Activated T-helper 1 cell treated with anti-CD3 and anti-CD28 coated beads, Interleukin-2, amount 50 U/mL, for 16 hours (primary cell): ENCODE measurements at places on chromosomes 2 and 18.

- no peak for DNase-seq
Observed at GRCh38 chr2:31476511-31477180, 62.1 kb upstream of the XDH start.

GRCh38 chr2:65501074-65501473 lies 68.7 kb upstream of the SPRED2 start:
- DNase-seq: no peak

- DNase-seq: no peak
Observed at GRCh38 chr18:40006634-40007033, 1948.4 kb upstream of the PIK3C3 start.

- DNase-seq: no peak
Observed at GRCh38 chr2:29819570-29819969, 101.8 kb downstream of the ALK start.

DNA sequence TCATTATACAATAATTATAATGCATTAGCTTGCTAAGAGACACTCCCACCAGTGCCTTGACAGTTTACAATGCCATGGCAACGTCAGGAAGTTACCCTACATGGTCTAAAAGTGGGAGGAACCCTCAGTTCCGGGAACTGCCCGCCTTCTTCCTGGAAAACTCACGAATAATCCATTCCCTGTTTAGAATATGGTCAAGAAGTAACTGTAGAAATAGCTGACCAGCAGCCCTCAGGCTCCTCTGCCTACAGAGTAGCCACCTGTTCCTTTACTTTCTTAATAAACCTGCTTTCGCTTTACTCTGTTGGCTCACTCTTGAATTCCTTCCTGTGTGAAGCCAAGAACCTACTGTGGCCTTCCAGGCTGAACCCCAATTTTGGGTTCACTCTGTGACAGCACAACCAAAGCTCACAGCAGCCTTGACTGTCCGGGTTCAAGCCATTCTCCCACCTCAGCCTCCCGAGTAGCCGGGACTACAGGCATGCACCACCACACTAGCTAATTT lies 20.0 kb upstream of the PTPN2 start:
- no peak for DNase-seq

DNA sequence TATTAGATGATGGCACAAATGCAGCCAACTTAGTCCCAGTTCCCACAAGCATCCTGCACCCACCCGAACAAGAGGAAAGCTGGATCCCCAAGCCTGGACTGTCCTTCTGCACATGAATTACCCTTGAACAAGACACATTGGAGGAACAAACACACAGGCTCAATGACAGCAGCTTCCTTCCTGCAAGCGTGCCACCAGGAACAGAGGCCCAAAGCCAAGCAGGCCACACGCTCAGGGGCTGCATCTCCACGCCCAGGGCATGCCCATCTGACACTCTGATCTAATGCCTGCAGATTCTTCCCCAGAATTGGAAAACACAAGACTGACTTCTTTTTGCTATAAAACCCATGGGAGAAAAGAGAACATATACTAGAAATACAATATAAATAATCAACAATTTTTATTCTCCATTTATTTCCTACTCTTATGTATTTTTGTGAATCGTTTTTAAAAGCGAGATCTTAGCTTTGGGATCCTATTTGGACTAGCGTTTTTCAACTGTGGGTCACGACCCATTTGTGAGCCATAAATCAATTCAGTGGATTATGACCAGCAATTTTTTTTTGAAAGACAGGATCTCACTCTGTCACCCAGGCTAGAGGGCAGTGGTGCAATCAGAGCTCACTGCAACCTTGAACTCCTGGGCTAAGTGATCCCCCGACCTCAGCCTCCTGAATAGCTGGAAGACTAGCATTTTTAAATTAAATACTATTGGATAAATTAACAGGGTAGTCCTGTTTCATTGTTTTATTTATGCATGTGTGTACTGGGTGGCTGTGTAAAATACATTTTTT lies 34.4 kb downstream of the PSTPIP2 start:
- DNase-seq: no peak

DNA sequence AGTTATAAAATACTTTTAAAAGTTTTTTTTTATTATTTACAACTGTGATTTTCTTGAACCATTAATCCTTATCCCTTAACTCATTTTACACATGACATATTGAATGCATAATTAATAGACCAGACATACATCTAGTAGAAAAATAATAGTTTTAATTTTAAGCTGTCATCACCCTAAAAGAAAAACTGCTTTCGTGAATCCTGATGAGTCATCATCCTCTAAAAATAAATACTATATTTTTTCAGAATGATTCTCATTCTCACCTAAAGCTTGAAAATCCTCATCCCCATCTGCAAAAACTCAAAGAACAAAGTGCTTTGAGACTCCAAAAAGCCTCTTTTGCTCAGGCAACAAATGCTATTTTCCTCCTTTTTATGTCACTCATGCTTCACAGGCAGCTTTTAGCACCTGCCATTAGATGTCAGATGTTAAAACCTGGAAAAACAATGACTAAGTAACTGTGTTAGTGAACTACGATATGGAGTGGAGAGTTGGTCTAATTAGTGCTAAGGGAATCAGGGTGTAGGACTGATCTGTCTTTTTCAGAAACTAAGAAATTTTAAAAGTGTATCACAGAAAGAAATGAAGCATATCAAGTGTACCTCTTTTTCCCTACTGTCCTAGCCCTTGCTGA lies 297.6 kb downstream of the TMX3 start:
- no peak for DNase-seq

DNA sequence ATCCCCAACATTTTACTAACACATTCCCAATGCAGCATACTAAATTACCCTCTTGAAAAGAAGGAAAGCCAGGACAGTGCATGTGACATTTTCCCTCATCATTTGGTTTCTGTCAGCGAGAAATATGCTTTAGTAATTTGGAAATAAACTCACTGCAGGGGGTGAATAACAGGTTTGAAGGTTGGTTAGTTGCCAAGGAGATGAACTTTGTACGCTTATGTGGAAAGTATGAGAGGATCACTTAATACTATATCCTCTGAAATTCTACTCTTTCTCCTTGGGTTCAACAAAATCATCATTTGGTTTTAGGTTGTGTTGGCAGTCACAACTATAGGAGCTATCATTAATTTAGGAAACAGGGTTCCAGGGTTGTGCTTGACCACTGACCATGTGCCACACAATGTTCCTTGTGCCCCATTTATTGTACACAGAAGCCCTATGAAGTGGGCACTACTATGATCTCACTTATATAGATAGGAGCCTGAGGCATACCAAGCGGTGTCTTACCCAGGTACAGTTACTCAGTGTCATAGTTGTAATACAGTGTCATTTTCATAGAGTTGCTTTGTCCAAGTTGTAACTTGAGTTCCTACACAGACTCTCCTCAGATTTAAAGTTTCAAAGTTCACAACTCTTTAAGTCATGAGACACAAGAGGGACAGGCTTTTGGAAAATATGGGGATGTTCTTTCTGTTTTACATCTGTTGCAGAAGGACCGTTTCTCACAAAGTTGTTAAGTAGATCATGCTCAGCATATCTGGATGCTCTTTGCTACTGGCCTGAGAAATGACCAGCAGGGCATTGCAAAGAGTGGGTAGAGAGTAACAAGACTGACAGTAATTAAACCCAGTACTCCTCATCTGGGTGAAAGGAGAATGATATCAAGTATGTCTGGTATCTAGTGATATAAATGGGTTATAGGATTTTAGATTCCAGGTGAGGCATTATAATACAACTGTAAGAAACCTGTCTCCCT lies 91.8 kb downstream of the MAP4K4 start:
- DNase-seq: no peak

DNA sequence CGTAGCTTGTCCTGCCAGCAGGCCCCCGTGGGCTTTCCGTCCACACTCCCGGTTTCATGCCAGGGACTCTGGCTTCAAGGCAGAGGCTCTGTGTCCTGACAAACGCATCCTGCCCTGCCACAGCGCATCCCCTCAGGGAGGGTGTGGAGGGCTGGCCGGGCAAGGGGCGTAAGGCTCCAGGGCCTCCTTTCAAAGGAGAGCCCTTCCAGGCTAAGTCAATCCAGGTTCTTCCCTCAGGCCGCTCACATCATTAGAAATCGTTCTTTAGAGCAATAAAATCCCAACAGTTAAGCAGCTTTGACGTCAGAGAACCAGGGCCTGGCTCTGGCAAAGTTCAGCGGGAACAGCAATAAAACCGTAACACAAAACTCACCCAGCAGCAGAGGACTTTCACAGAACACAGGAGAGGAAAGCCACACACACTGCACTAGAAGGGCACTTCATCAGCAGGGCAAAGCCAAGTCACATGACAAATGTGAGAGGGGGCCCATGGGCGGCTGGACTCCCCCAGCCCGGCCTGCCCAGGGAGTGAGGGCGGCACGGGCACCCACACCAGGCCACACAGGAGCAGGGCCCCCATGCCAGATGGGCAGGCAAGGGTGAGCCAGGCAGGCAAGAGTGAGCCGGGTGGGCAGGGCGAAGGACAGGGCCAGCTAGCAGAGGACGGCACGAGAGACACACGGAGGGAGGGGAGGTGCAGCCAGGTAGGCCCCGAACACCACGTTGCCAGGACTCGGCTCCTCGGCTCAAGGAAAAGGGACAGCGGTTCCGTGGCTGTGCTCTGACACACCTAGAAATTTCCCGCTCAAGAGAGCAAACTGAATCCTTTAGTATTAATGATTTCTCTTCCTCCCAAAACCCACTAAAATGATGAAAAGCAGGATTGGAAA lies 52.0 kb downstream of the HDAC4 start:
- DNase-seq: no peak

GRCh38 chr2:241730671-241731293 lies 3.6 kb upstream of the D2HGDH start:
- no peak for DNase-seq

DNA sequence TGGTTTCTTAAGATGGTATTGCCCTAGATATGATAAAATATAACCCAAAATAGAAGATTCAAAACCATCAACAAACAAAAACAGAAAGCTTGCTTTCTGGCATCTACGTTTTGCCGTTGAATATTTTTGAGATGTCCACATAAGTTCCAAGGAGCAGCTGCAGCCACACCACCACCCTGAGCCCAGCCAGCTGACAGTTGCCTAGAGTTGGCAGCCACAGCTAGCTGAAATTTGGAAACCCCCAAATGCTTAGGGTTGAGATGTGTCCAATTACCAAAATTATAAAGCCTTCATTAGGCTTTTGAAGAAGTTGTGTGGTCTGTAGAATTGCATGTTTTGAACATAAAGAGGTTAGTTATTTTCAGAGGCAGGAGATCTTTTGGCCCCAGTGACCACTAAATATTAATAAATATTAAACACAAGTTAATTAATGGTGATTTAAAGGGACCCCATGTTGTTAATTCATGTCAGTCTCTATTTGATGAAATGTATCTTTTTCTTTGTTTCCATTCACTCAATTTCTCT lies 118.1 kb upstream of the DTNA start:
- DNase-seq: no peak

GRCh38 chr2:61662990-61663389 lies 124.8 kb upstream of the XPO1 start:
- DNase-seq: no peak
